ENCODE measurements at places on chromosomes 6 and 20.

DNA sequence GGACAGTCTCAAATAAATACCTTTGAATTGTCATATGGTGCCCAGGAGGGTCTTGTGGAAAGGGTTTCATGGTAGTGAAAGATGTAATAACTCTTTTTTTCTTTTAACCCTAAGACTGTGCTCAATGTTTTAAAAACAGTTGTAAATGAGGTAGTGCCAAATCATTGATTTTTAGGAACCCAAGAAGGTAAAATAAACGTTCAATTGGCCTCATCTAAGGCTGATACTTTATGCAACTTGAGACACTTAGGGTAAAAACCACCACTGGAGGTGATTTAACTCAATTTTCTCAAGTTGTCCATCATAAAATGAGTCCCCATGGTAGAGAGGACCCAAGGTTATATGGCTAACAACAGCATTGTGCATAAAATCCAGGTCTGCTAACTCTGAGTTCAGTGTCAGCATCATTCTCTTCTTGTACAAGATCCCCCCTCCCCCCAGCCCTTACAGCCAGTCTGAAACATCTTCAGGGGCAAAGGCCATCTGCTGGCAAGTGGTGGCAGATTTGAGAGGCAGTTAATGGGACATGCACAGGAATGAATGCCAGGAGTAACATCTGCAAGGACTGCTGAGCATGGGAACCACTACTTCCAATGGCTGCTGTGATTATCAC lies 244.4 kb downstream of the GMPR start:
- no peak for DNase-seq

- no peak for DNase-seq
Measured at GRCh38 chr6:84581494-84582259, 182.7 kb downstream of the TBX18 start.

DNA sequence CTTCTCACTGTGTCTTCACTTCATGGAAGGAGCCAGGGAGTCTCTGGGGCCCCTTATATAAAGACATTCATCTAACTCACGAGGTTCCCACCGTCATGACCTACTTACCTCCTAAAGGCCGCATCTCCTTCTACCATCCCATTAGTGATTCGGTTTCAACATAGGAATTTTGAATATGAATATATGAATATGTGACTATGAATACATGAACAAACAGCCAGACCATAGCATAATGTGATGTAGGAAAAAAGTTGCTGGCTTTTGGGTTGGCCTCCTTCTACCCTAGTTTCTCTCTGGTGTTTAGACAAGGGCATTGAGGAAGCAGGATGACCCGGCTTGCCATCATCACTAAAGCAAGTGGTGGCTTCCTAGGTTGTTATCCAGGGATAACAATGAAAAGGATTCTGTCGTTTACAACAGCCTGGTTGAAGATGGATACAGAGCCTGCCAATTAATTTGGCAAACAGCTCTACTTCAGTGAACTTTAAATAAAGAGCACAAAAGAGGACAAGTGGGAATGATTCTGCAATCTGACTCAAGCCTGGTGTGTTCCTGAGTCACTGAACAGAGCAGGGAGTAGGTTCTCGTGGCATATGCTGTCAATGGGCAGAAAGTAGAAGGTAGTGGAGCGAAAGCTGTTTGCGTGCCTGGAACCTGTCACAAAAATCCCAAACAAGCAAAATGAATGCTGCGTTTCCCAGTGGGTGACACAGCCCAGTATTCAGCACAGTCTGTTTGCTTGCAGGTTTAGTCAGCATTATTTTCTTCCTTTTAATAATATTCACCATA lies 44.0 kb upstream of the DOK5 start:
- DNase-seq, result no peak

- DNase-seq, result no peak
Measured at GRCh38 chr6:134026597-134026996, 25.8 kb downstream of the SLC2A12 start.

DNA sequence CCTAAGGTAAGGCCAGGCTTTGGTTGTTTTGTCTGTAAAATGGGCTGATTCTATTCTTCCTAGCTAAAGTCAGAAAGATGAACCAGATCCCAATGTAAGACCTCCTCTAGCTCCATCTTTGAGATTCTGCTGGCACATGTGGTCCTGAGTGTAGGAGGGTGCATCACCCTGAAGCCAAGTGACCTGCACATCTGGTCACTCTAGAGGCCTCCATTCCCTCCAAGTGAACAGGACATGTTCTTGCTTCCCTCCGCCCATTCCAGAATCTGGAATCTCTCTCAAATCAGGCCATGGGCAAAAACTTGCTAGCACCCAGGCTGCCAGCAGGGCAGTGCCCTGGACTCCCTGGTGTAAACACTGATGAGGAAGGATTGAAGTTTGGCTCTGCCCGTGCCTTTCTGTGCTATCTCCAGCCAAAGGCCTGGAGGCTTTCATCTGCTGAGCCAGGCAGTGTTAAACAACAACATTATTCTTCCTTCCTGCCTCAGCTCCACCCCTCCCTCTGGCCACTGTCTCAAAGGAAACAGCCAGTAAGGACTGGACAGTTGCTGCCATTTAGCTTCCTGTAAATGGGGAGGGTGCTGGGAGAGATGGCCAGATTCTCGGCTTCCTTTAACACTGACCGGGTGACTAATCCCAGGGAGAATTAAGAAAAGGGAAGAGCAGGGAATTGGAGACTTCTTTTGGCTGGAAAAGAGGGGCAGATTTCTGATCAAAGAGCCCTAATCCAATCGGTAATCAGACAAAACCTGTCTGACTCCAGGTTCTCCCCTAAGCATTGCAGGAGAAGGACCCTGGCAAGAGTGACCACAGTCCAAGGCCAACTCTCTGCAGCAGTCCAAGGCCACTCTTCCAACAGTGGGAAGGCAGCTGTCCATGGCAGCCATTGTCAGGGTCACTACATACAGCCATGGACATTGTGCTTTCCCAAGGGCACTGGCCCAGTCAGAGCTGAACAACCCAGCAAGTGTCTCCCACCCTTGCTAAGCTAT lies 19.5 kb upstream of the ADGRF1 start:
- DNase-seq, result no peak

DNA sequence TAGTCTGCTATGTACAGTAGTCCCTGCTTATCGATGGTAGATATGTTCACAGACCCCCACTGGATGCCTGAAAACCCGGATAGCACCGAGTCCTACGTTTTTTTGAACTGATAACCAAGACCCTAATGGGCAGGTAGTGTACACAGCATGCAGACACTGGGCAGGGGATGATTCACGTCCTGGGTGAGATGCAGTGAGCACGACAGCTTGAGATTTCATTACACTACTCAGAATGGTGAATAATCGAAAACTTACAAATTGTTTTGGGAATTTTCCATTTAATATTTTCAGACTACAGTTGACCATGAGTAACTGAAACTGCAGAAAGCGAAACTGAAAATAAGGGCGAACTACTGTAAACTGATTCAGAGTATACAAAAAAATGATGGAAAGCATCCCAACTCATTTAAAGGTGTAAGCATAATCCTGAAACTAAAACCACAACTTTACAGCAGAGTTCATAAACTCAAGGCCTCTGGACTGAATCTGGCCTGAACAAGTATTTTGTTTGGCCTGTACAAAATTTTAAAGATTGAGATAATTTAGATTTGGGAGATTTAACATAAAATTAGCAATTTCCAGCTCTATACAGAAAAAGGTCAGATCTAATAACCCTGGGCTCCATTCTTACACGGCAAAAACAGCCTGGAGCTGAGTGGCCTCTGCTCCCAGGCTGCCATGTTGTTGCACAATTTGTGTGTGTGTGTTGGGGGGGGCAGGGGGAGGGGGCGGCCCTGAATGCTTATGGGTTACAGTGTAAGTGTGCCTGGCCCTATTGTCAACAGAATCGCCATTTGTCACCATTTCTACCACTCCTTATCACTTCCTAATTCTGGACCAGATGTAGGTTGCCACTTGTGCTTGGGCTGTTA lies 34.9 kb downstream of the RNF24 start:
- no peak for DNase-seq

DNA sequence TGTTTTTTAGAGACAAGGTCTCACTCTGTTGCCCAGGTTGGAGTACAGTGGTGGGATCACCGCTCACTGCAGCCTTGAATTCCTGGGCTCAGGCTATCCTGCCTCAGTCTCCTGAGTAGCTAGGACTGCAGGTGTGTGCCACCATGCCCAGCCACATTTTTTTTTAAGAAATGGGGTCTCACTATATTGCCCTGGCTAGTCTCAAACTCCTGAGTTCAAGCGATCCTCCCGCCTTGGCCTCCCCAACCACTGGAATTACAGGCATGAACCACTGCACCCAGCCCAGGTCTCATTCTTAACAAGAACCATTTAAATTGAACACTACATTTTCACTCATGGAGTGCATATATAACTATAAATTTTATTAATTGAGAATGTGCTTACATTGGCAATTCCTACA lies 20.5 kb downstream of the RPF2 start:
- no peak for DNase-seq

DNA sequence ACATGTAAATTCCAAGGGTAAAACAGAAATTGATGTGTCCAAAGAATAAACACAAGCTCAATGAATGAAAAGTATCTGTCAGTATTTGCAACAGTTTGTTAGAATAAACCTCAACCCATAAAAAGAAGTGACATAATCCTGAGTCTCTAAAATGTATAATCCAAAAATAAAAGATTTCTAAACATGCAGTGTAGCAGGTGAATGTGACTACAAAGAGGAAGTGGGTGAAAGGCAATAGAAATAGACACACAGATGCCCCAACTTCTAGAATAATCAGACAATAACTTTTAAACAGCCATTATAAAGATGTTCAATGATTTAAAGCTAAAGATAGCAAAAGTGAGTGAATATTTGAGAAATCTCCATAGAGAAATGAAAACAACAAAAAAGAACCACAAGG lies 1009.2 kb upstream of the GJE1 start:
- DNase-seq, result no peak

DNA sequence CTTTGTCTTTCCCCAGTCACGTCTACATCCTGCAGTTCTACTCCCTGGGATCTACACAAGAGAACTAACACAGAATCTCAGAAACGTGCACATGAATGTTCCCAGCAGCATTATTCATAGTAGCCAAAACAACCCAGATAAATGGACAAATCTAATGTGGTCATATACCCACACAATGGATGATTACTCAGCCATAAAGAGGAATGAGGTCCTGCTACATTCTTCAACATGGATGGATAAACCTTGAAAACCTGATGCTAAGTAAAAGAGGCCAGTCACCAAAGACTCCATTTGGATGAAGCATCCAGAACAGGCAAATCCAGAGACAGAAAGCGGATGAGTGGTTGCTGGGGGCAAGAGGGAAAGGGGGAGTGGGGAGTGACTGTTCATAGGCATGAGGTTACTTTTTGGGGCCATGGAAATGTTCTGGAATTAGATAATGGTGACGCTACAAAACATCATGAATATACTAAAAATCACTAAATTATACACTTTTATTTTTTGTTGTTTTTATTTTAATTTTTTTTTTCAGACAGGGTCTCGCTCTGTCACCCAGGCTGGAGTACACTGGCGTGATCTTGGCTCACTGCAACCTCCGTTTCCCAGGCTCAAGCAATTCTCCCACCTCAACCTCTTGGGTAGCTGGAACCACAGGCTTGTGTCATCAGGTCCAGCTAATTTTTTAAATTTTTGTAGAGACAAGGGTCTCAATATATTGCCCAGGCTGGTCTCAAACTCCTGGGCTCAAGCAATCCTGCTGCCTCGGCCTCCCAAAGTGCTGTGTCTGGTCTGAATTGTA lies 50.8 kb upstream of the DSN1 start:
- no peak for DNase-seq

DNA sequence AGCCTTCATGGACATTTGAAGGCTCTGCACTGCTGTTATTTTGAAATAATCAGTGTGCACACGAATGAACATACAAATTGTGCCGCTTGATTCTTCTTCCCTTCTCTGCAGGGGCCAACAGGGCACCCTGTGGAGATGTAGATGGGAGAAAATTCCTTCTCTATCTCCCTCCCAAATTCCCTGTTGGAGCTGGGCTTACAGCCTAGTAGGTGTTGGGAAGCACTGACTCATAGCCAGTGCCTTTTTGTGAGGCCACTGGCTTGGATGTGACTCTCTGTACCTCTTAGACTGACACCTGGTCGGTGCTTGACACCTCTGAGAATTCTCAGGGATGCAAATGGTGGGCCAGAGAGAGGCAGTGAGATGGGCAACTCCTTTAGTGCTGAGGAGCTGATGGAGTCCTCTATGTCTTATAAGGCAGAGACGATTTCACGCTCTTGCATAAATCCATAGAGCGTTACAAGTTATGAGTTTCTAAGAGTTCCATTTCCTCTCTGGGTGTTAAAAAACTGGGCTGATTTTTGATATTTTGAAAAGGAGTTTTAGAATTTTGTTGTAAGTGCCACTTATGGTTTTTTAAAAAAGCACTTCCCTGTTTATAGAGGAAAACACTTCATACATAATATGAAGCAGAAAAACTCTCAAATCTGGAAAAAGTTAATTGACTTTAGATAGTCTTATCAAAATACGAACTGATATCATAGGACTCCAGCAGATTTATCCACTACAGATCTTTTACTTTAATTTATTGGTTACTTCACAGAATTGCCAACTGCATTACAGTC lies 89.8 kb upstream of the MAP3K7 start:
- no peak for DNase-seq

GRCh38 chr20:4546786-4547185 lies 174.9 kb upstream of the PRND start:
- no peak for DNase-seq

GRCh38 chr6:44036699-44037101 lies 90.6 kb downstream of the MRPL14 start:
- no peak for DNase-seq

DNA sequence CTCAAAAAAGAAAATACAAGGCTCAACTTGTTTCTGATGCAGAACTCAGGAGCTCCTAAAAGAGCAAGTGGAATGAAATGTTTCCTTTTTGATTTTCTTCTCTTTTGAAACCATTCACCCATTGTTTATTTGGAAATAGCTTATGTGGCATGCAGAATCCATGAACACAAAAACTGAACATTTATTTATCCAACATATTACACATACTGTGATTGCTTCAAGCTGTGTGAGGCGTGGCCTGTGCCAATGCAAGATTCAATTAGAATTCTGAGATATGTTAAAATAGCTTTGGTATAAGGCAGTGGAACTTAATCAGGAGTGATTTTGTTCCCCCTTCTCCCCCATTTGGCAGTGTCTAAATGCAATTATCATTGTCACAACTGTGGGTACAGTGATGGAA lies 45.9 kb upstream of the CARMIL1 start:
- no peak for DNase-seq

DNA sequence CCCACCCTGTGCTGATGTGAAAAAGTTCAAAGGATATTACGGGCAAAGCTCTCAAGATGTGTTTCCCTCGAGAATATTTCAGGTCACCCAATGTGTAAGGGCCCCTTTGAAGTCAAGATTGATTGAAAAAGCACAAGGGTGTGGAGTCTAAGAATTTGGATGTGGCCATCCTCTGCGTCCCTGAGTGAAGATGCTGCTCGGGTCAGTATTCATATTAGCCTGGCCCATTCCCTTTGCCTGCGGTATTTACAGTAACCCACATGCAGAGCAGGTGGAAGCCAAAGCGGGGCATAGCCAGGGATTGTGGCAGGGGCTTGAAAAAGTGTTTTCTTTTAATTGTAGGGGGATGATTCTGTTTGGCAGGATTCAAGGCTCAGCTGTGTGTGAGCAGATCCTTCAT lies 211.0 kb downstream of the TSHZ2 start:
- no peak for DNase-seq

Data from CD4-positive, alpha-beta T cell (primary cell).